ENCODE measurements at places on chromosomes 7 and 10.

DNA sequence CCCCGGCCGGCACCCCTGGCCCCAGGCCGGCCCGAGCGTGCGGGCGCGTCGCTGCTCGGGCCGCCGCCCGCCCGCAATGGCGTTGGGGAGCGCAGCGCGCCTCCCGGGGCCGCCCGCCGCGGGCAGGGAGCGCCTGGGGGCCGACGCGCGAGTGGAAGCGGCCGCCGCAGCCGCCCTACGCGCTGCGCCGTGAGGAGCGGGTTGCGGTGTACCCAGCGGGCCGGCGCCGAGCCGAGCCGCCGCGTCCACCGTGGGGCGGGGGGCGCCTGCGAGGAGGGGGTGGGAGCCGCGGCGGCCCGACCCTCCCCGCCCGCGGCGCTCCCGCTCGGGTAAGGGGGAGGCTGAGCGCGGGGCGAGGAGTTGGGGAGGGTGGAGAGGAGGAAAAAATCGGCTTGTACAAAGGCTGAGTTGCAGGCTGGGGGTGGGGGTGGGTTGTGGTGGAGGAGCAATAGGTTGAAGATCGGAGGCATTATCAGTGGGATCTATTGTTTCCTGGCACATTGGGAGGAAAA, 473 bp downstream of the PPP1R9A start:
- no peak for DNase-seq

- no peak for DNase-seq
Observed at GRCh38 chr7:144818511-144818910, 17.3 kb downstream of the TPK1 start.

GRCh38 chr7:27640884-27641574, 21.7 kb downstream of the HIBADH start:
- no peak for DNase-seq

DNA sequence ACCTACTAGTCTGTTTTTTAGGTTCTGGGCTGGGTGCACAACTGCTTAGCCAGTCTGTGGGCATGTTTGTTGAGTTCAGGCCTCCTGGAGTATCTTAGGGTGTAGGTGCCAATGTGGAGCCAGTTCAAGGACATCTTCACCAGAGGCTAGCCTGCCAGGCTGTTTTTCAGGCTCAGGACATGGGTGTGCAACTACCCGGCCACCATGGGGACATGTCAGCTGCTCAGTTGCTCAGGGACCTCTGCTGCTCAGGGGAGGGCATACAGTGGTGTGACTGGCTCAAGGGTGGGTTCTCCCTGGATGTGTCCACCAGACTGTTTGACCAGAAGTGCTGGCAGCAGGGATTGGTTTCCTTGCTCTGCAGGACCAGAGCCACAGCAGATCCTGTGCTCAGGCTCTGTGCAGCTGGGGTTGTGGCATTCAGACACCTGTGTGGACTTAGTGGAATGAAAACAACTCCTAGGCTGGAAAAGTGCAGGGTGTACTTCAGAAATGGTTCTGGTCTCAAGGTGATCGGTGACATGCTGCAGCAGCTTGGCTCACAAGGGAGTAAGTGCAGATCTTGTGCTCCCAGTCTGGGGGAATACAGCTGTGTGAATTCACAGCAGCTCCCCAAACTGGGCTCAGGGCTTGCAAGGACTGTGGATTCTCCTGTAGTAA, 44.8 kb downstream of the PALS2 start:
- DNase-seq, result no peak

DNA sequence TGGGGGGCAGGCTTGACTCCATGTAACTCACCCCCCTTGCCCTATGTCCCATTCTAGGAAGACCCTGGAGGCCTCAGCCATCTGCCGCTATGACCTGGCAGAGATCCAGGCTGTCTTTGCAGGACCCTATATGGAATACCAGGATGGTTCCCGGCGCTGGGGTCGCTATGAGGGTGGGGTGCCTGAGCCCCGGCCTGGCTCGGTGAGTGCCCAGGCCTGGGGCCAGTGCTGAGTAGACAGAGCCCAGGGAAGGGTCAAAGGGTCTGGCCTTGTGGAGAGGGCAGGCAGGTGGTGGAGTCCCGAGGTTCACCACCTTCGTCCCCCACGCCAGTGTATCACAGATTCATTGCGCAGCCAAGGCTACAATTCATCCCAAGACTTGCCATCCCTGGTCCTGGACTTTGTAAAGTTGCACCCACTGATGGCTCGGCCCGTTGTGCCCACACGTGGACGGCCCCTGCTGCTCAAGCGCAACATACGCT, 7.5 kb downstream of the MRPL43 start:
- DNase-seq, result no peak

- no peak for DNase-seq
Observed at GRCh38 chr10:53023411-53023810, 250.8 kb upstream of the MBL2 start.

GRCh38 chr7:80775482-80775881, 137.0 kb downstream of the CD36 start:
- no peak for DNase-seq

DNA sequence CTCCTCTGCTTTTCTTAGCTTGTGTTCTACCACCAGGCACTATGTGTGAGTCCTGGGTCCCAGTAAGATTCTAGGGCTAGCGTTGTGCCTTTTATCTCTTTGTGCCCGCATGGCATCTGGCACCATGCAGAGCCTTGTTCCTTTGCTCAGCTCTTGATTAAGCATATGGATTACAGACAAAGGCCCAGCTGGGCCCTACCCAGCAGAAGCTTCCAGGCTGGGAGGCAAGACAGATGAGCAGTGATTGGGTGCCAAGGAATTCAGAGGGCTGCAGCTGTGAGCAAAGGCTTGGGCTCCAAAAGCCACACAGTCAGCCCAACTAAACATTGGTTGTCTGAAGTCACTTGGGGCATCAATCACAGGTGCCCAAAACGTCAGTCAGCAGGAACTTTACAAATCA, 2.0 kb downstream of the ACSM6 start:
- DNase-seq, result no peak

- no peak for DNase-seq
Observed at GRCh38 chr10:43912469-43912868, 263.8 kb upstream of the ZNF32 start.

DNA sequence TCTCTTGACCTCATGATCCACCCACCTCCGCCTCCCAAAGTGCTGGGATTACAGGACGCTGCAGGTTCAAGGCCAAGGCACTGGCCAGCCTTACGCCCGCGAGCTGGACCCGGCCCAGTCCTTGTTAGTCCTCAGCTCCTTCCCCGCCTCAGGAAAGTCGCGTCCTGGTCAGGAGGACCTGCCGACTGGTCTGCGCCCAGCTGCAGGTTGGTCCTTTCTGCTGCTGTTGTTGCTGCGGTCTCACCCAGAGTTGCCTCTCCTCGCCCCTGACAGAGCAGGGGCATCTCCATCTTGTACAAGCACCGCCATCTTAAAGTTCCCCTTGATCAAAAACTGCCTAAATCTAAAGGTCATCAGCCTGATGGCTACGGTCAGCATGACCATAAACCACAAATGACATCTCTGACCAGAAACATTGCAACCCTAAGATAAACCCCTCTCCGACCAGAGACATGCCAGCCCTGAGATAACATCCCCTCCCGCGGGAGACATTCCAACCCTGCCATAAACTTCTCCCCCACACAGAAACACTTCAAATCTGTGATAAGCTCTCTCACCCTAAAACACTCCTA, 13.9 kb upstream of the BMS1 start:
- DNase-seq, result no peak

DNA sequence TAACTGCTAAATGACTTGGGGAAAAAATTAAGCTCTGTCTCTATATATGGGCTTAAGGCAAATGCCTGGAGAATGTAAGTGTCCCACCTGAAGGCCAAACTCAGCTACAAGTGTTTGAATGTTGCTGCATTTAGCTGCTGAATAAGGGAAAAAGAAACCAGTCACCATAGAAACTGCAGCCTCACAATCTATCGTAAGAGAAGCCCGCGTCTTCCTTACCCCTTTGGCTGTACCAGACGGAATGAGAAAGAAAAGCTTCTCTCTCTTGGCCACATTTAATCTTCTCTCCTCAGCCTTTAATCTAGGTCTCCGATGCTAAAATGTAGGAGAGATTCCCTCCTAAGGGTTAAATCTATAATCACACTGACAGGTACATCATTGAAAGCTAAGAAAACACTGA, 147.2 kb downstream of the SFMBT2 start:
- no peak for DNase-seq

DNA sequence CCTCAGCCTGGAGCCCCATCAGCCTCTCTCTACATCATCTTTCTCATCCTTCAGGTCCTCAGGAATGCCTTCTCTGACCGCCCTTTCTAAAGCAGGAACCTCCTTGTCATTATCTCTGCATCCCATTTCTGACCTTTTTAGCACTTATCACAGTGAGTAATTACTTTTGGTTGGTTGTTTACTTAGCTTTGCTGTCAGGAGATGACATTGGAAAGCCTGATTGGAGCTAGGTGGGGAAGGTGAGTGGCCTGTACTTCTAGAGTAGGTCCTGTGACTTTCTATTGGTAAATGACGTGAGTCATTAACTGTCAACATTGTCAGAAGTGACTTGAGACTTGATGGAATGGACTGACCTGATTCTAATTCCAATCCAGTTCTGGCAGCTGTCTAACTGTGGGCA, 9.3 kb upstream of the SLC25A13 start:
- DNase-seq, result no peak

DNA sequence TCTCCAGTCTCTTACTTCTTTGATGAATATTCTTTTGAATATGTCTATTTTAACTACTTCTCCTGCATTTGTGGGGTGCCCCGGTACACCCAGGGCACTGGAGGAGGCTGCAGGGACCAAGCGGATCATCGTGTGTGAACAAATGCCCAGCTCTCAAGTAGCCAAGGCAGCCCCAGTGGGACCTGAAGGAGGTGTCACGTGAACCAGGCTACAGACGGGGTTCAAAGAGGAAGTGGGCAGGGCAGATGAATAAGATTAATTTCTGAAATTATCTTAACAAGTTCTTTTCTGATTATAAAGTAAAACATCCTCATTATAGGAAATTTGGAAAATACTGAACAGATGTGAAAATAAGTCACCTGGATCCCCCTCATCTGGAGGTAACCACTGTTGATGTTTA, 78.4 kb upstream of the DUSP5 start:
- DNase-seq, result no peak

- DNase-seq, result no peak
Observed at GRCh38 chr7:114294036-114294435, 120.6 kb upstream of the FOXP2 start.

DNA sequence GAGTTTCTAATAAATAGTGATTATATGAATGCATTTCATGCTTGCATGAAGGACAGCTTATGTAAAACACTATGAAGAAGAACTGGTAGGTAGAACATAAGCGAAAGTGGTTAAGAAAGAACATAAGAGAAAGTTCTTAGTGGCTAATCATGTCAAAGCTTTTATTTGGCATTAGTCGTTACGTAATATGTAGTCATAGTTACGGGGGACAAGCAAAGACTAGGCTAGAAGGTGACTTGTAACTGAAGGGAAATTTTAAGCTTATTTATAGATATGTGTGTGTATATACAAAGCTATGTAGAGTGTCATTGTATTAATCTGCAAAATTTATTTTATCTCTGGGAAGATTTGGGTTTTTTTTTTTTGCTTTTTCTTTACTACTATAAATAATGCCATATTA, 36.9 kb downstream of the CAPZA2 start:
- no peak for DNase-seq
